ENCODE measurements at places on chromosomes 5 and 9.

DNA sequence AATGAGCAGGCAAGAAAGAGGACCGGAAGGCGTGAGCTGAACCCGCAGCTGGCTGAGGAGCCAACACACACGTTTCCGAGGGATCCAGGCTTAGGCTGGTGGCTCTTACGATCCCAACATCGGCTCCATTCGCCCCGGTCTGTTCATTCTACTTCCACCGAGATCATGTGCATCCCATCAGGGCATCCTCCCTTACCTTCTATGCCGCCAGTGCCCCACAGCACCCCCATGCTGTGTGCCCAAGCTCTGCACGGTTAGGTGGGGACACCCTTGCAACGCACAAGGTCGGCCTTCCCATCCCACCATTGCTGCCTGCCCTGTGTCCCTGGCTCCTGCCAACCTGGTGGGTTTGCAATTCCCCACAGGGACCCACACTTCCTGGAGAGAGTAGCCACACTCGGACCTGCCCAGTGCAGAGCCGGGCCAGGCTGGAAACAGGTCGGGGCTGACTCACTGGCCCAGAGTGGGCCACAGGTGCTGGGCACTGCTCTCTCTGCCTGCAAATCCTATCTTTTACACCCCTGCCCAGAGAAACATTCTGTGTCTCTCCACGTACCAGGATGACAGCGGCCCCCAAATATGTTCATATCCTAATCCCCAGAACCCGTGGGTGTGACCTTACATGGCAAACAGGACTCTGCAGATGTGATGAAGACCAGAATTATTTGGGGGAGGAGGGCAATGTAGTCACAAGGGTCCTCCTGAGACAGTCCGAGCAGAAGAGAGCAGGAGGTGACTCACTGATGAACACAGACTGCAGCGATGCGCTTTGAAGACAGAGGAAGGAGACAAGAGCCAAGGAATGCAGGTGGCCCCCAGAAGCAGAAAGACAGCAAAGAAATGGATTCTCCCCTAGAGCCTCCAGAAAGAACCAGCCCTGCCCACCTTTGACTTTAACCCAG, 182.2 kb downstream of the AUH start:
- DNase-seq, result peak; percentile 22

DNA sequence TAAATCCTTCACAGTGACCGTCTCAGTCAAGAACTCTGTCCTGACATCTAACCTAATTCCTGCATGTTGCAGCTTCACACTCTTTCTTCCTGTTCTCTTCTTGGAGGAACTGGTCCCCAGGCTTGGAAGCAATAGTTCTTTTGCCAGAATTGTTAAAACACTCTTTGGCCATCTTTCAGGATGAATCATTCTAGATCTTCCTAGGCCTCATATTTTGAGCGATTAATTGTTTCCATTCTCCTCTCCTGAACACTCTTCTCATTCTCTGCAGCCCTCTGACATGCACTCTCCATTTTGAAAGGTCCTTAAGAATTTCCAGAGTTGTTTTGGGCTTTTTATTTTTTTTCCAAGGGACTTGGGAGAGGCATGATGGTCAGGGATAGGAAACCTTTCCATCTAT, 85.8 kb downstream of the FAM114A2 start:
- DNase-seq, result no peak

GRCh38 chr5:176533390-176533789, 3.8 kb downstream of the RNF44 start:
- no peak for DNase-seq

DNA sequence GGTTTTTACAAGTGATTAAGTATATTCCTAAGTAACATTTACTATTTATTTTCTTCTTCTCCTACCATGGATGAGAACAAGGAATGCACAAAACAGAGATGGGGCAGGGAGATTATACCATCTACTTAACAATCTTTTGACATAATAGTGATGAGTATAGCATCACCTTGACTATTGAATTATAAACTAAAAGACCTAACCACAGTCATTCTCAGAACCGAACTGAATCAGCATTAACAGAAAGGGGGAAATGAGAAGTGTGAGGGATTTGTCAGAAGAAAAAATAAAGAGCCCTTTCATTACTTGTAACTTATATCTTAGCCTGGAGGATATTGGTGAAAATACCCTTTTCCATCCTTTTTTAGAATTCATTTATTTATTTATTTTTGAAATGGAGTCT, 21.9 kb downstream of the OR2Y1 start:
- no peak for DNase-seq

DNA sequence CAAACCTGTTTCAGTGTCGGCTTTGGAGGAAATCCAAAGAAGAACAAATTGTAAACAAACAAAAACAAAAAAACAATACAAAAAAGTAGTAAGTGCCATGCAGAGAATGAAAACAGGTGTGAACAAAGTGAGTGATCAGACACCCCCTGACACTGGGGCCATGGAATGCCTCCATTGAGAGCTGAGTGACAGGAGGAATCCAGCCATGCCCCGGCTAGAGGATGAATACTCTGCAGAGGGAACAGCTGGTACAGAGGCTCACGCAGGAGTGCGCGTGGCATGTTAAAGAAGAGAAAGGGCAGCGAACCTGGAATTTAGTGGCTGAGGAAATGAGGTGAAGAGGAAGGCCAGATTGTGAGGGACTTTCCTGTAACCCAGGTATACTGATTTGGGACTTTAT, 15.5 kb upstream of the CCNJL start:
- DNase-seq, result no peak

- no peak for DNase-seq
These were observed 576.7 kb downstream of the LRRC70 start for GRCh38 chr5:63155310-63155631.

DNA sequence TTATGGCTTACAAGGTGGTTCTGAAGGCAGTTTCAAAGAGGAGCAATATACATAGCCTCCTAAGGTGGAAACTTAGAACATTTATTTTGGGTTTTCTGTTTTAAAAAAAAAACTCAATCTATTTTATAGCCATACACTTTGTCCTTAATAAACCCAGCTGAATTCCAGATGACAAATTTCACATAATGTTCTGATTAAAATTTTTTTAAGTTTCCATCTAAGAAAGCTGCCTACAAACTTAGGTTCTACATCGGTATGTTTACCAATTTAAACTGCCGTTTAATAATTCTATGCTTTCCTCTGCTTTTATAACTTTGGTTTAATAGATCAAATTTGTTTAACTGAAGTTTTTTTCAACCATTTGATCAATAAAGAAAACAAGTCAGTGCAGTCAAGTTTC, 12.5 kb downstream of the NR3C1 start:
- no peak for DNase-seq

DNA sequence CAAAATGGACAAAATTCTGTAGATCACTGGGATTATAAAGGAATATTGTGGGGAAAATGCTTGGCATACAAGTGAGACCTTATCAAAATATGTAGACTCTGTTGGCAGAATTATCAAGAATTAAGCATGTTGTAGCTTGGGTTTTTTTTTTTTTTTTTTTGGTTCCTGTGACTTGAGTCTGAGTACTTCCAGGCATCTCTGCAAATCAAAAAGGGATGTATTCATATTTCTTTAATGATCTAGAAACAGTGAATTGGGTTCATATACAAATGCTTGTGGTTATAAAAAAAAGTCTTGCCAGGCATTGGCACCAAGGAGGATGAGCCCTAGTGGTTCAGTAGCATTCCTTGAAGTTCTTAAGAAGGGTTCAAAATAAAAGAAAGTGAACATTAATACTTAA, 292.2 kb downstream of the ARHGAP26 start:
- no peak for DNase-seq

GRCh38 chr9:29150606-29151005, 1577.3 kb upstream of the C9orf72 start:
- DNase-seq, result no peak

DNA sequence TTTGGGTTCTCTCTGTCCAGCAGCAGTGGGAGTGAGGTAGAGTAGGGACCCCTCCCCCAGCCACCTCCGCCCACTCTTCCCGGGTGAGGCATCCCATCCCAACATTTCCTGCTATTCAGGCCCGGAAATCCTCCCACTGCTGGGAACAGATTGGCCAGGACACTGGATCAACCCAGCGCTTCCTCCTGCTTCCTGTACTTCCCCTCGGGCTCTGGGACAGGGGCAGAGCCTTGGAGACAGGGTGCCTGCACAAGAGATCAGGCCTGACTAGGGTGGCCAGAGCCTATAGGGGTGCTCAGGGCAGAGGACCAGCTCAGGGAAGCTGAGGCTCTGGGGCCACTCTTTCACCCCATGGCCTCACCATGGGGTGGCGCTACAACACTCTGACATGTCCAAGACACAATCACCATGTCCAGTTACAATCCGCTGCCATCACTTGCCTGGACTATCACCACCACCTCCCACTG, 14.5 kb downstream of the SH2D3C start:
- DNase-seq, result peak; percentile 52

- no peak for DNase-seq
These were observed 4.1 kb downstream of the KIF12 start for GRCh38 chr9:114094971-114095370.

DNA sequence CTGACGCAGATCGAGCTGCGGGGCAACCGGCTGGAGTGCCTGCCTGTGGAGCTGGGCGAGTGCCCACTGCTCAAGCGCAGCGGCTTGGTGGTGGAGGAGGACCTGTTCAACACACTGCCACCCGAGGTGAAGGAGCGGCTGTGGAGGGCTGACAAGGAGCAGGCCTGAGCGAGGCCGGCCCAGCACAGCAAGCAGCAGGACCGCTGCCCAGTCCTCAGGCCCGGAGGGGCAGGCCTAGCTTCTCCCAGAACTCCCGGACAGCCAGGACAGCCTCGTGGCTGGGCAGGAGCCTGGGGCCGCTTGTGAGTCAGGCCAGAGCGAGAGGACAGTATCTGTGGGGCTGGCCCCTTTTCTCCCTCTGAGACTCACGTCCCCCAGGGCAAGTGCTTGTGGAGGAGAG, 4.6 kb upstream of the PHYHD1 start:
- no peak for DNase-seq

- no peak for DNase-seq
These were observed 95.9 kb downstream of the NSG2 start for GRCh38 chr5:174141398-174141797.

DNA sequence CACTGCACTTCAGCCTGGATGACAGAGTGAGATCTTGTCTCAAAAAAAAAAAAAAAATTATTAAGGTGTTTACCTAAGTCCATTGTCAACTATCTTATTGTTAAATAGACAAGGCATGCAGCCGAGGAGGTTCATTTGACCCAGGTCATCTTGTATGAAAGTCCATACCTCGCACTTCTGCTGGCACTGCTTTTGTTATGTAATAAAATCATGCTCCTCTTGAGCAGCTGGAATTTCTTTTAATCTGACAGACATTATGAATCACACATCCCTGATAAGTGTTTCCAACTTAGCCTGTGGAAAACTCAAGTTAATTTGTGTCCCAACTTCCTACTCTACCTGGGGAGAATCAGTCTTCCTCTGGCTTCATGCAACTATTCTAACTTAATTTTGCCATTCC, 315.6 kb upstream of the KLF4 start:
- no peak for DNase-seq

GRCh38 chr5:136192015-136192525, 892 bp downstream of the SMIM32 start:
- no peak for DNase-seq

- peak; percentile 31 for DNase-seq
These were observed 151.9 kb downstream of the MACROH2A1 start for GRCh38 chr5:135246923-135247795.

DNA sequence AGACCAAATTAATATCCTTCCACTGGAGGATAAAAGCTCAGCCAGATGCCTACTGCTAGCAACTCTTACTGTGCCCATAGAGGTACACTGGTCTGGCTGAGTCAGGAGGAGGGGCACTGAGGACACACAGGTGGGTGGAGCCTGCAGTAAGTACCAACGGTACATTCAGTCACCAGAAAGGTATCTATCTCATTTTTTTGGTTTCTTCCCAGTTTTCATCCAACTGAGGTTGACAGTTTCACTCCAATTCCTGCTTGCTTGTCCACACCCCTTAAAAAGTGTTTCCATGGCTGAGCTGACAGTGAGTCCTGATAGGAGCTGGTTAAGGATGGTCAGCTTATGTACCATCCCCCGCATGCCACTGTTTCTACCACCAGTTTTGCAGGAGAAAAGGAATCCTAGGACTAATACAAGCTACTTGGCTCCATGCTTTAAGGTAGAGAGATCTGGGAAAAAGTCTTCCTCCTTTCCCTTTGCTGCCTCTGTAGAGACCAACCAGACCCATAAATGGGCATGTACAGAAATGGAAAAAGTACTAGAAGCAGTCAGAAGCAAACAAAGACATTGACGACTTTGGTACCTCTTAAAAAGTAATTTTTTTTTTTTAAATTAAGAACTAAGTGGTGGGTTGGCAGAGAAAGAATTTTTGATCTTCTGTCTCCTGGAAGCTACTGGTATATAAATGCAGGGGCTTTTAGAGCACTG, 3.2 kb downstream of the ELL2 start:
- peak; percentile 27 for DNase-seq

DNA sequence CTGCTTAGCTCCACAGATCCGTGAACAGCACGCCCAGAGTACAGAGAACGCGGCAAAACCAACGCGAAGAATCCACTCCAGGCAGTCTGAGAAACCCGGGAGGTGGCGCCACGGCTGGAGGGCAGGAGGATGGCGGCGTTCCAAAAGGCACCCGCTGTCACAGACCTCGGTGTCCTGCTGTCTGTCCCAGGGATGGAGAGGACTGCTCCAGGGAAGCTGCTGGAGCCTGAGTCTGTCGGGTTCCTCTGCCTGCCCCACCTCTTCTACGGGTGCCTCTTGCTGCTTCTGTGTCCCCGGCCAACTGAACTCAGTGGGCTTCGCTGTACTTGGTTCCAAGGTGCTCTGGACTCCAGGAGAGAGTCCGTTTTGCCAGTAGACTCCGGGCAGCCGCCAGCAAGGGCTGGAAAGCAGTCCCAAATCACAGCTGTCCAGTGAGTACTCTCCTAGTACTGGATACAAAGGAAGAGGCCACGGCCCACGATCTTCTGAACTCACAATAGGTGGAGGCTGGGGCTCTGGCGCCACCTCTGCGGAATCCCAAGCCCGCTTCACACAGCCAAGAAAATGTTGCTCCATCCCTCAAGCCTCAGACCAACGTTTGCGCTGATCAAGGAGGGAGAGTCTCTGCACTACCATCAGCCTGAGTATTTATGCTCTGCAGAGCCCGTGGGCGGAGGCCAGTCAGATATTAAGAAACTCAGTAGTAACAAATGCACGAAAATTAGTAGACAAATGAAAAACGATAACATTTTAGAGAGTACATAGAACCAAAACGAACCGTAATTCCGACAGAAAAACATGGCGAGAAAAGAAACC, 440 bp downstream of the ANXA2R start:
- peak; percentile 78 for DNase-seq

DNA sequence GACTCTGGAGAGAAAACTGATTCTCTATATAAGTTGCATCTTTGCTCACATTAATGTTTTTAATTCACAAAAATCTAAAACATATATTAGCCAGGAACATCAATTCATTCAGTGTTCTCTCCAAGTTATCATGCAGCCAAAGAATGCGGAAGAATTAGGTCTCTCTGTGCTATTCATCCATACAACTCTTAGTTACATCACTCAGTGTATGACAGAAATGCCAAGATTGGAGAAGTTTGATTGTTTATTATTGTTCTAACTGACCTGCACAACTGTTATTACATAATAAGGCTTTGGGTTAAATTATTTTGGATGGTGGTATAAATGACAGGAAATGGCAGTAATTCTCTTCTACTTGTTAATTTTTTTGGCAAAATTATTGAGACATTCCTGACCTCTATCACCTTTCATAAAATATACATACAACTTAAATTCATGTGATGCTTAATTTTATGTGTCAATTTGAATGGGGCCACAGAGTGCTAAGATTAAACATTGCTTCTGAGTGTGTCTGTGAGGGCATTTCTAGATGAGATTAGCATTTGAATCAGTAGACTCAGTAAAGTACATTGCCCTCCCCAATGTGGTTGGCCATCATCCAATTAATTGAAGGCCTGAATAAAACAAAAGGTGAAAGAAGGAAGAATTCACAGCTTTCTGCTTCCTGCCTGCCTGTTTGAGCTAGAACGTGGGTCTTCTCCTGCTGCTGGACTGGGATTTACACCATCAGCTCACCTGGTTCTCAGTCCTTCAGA, 70.2 kb downstream of the NR2F1-AS1 start:
- DNase-seq, result no peak

Measured in activated CD4-positive, alpha-beta T cell treated with anti-CD3 and anti-CD28 coated beads for 48 hours (primary cell).